ENCODE measurements at places on chromosomes 6 and 20. TPM values are rescaled to one million over a fixed set of nuclear protein-coding genes. Genes with fewer than 3 reads are reported as not detected.

BNIP5 gene
- total RNA-seq: not detected

PLCB4 gene
- 36.4 TPM for total RNA-seq

SLC17A1 gene
- total RNA-seq: not detected

EPB41L2 gene
- total RNA-seq: 45.4 TPM

LAMP5 gene
- 4.4 TPM for total RNA-seq

KIAA1755 gene
- 5.6 TPM for total RNA-seq

LCA5 gene
- 14.3 TPM for total RNA-seq

KCNS1 gene
- 1.2 TPM for total RNA-seq

IMPG1 gene
- 0.36 TPM for total RNA-seq

DUSP15 gene
- total RNA-seq: 6.1 TPM

FAM162B gene
- 1.4 TPM for total RNA-seq

PTCHD4 gene
- total RNA-seq: 11.7 TPM

NKX2-2 gene
- total RNA-seq: 2.4 TPM

DDX43 gene
- 0.54 TPM for total RNA-seq

SLC26A8 gene
- 3.7 TPM for total RNA-seq

EYA4 gene
- 2.4 TPM for total RNA-seq

LY86 gene
- total RNA-seq: 2.6 TPM

ZBTB2 gene
- total RNA-seq: 6.9 TPM

EYS gene
- total RNA-seq: 7.5 TPM

RAET1L gene
- total RNA-seq: not detected

TRIM15 gene
- total RNA-seq: not detected

Measured in cerebellum (tissue), 4 donors.